ENCODE measurements at places on chromosomes 5 and 9. TPM values are rescaled to one million over a fixed set of nuclear protein-coding genes. Genes with fewer than 3 reads are reported as not detected.

The MLANA gene
- 0.66 TPM for polyA plus RNA-seq

The RNF183 gene
- polyA plus RNA-seq: 6.9 TPM

The ASS1 gene
- 265 TPM for polyA plus RNA-seq

The IL17B gene
- 1.2 TPM for polyA plus RNA-seq

The PCDHGB2 gene
- polyA plus RNA-seq: 3.8 TPM

The PCDHGC5 gene
- 0.61 TPM for polyA plus RNA-seq

The TUBB4B gene
- polyA plus RNA-seq: 348 TPM
